ENCODE measurements at places on chromosomes 7 and 10.
A peak's percentile ranks its signal among the peaks of the same experiment; 100 is the strongest.

GRCh38 chr10:122703483-122704448 lies 4.1 kb upstream of the C10orf120 start:
- peak; percentile 37 for DNase-seq

- DNase-seq = no peak
Measured at GRCh38 chr10:91381257-91381891, 28.8 kb upstream of the HECTD2 start.

GRCh38 chr7:151366880-151367222 lies 25.2 kb downstream of the NUB1 start:
- DNase-seq = peak; percentile 50

- DNase-seq = no peak
Measured at GRCh38 chr7:3250725-3251124, 50.3 kb upstream of the SDK1 start.

DNA sequence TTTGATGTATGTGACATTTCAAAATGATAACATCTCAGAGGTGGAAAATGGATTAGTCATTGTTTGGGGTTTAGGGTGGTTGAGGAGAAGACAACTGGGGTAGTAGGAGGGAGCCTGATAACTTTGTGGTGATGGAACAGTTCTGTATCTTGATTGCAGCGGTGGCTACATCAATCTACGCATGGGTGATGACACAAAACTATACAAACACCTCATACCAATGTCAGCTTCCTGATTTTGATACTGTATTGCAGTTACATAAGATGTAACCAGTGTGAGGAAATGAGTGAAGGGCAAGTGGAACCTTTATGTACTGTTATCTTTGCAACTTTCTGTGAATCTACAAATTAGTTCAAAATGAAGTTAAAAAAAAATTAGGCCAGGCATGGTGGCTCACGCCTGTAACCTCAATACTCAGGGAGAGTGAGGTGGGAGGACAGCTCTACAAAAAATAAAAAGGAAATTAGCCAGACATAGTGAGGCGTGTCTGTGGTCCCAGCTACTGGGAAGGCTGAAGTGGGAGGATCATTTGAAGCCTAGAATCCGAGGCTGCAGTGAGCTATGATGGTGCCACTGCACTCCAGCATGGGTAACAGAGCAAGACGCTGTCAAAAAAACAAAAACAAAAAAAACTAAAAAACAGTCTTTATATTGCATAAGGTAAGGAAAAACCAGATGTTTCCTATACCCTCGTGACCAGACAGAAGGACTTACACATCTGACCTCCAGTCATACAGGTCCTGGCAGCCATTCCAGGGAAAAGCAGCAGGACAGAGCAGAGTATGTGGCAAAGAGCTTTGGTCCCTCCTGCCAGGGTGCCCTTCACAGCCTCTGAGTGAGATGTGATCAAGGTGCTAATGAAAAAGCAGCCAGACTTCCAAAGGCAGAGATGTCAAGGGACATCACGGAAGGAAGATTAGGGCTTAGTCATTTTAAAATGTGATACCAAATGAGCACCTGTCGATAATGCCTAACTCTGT lies 50.8 kb downstream of the CYTH3 start:
- peak; percentile 30 for DNase-seq

DNA sequence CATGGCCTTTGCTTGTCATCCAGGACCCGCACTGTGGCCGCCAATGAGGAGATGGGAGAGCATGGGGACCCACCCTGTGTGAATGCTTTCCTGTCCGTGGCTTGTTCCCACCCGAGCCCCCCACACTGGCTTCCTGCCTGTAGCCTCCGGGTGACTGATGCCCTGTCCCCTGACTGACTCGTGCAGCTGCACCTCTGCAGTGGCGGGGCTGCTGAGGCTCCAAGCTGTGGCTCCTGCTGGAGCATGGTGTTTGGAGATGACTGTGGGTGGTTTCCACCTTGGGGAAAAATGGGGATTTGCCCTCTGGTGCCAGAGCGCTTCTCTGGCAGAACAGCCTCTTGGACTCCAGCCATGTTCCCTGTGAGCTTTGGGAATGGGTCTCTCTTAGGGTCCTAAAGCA lies 2.1 kb downstream of the CAMK1D start:
- DNase-seq = no peak

DNA sequence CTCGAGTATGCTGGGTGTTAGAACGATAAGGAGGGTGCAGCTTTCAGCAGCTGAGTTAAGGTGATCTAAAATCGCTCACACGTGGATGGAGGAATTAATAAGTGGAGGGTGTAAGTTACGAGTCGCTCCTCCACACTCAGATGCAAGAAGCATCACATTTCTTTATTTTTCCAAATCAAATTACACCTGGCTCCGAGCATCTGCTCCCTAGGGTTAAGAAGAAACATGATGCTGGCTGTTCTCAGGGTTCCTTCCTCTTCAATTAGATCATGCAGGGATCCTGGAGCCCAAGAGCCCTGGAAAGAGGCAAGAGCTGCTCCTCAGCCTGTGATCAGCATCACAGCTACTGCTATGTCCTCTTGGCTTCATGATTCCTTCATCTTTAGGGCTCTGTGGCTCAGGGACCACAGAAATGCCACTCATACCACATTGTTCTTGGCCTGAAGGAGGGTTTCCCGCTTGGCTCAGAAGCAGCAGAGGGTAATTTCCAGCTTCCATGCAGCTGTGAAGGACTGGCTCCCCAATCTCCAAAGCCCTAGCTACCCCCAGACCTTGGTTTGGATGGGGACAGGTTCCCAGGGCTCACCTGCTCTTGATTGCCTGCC lies 235.9 kb upstream of the ZNF32 start:
- DNase-seq = no peak

DNA sequence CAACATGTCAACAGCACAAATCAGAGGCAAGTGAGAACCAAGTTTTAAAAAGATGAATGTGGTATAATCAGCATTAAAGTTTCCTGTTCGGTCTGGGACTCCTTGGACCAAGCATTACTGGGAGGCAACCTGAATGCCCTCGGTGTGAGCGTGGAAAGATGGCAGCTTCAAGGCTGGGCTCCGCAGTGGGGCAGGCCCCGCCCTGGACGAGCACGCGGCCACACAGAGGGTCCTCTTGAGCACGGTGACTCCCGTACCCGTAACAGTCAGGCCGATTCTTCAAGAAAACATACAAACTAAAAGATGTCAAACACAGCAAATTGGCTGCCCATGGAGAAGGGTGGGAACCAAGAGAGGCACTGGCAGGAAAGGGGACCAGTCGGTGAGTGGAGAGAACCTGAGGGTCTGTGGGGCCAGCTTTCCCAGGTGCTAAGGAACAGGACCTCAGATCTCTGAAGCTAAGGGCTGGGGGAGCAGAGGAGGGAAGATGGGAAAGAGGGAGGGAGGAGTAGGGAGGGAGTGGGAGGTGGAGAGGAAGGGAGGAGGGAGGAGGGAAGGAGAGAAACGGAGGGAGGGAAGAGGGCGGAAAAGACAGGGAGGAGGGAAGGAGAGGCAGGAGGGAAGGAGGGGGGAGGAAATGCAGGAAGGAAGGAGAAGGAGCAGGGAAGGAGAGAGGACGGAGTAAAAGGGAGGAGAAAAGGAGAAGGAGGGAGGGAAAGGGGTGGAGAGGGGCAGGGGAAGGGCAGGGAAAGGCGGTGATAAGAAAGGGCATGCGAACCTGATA lies 71.2 kb upstream of the FAM20C start:
- DNase-seq = no peak

DNA sequence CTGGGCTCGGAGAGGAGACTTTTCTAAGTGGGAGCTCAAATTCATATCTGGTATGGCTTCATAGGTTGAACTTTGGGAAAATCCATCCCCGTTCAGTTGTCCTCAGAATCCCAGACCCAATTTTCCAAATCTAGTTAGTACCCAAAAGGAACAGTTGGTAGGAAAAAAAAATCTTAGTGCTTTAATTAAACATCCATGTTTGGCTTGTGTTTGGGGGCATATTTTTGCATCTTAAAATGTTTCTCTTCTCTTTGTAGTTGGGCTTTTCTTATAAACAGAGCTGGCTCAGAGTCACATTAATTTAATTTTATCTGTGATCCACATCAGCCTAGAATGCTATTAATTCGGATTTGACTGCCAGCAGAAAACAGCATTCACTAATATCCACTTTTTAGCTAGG lies 165.9 kb downstream of the BUB3 start:
- DNase-seq = no peak

GRCh38 chr7:47565640-47566250 lies 16.2 kb downstream of the TNS3 start:
- no peak for DNase-seq

- DNase-seq = peak; percentile 7
Measured at GRCh38 chr7:52260046-52260665, 775.3 kb upstream of the POM121L12 start.

DNA sequence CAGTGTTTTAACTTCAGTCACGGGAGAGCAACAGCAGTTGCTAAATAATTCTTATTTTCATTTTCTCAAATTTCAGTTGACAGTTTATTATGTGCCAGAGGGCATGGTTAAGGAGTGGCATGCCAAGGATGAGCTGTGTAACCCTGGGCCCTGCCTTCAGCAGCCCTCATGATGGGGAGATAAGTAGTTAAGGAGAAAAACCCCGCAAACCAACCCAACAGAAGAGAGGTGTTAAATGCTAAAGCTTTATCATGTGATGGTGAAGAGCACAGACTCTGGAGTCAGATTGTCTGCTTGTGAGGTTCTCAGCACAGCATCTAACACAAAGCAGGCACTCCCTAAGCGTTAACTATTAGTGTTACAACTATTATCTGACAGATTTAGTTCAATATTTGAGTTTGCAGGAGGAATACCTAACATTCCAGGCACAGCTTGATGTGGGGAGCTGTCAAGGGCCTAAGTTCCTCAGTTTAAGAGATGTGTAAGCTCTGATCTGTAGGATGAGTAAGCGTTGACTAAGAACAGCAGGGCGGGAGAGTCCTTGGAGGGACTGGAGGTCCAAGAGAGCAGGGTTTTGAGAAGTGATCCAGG lies 29.6 kb downstream of the STAM start:
- DNase-seq = peak; percentile 89

GRCh38 chr7:109616551-109617069 lies 1046.9 kb downstream of the DNAJB9 start:
- DNase-seq = no peak

DNA sequence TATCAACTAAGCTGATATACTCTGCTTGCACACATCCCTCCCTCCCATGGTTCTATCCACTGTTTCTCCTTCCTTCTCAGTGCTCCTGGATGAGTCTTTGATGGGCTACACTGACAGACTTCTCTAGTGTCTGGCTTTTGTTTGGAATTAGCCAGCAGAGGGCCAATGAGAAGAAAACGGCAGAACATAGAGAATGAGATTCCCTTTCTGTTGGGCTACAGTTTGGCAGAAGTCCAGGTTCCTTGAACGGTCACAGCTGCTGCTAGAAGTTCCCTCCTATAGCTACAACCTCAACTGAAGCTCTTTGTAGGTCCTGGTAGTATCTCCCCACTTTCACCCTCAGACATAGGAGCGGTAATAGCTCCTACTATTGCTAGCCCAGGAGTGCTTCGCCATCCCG lies 251.1 kb upstream of the LRRN3 start:
- DNase-seq = peak; percentile 66

DNA sequence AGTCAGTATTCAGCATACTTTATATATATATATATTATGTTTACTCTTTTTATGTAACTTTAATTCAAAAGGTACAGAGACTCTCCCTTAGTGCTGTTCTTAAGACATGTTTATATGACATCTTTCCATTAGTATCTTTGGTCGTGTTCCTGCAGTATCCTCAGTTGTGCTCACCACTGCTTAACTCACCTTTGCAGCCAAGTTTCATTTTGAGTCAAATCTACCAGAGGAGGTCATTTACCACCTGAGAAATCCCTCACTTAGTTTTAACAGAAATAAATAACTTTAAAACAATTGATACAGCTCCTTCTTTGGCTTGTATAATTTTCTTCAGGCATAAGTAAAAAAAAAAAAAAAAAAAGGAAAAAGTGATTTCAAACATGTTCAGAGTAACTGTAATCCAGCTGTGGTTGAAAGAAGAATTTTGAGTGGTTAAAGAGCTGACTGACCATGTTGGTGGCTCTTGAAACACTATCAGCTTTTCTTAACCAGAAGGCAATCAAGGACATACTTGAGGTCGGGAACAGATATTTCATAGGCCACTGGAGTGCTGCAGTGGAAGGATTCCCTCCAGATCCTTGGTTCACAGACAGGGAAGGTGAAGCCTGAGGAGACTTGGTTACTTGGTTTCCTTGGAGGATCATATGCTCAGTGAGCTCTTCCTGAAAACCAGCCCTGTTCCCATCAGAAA lies 116.8 kb downstream of the AUTS2 start:
- DNase-seq = no peak

DNA sequence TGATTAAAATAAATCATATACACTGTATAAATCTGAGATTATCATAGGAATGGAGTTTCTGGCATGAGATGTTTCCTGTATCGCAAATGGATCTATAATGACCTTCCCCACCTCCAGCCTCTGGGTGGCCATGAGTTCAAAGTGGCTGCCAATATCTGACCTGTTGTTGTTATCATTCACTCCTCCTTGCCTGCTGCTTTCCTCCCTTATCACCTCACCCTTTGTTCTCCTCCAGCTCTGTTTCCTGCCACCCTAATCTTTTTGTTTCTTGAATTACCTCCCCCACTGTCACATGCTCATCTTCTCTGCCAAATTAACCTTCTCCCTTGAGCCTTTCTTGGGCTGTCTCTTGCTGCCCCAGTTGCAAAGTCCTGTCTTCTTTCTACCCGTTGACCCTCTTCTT lies 12.0 kb downstream of the SCD start:
- no peak for DNase-seq

GRCh38 chr7:50610521-50611277 lies 45.5 kb upstream of the DDC start:
- DNase-seq = no peak

DNA sequence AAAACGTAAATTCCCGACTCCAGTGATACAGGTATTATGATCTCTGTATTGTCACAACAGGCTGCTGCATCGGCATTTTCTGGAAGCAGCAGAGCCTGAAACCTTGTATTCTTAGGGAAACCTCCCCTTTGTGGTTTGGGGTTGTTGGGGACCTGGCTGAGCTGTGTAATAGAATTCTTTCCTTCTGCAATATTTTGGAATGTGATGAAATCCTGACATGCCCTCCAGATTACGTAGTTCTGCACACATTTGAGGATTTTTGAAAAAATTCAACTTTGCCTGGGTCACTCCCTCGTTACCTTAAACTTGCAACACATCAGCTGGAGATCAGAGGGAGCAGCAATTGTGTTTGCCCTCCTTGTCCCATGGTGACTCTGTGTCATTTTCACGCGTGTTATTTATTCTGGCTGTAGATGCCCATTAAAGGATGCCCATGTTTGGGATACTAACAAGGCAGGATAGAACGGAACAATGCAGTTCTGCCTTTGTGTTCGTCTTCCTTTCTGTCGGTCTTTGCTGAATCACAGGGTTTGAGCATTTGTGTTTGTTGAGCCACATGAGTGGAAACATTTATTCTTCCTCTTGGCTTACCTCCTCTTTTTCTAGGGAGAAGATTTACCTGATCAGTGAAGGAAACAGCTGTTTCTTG lies 181.7 kb downstream of the TCF7L2 start:
- peak; percentile 78 for DNase-seq

- no peak for DNase-seq
Measured at GRCh38 chr7:38548605-38549004, 82.6 kb downstream of the AMPH start.

GRCh38 chr10:115947104-115947503 lies 325.9 kb downstream of the GFRA1 start:
- no peak for DNase-seq

- DNase-seq = peak; percentile 55
Measured at GRCh38 chr10:119871881-119872609, 598 bp downstream of the MCMBP start.

- DNase-seq = no peak
Measured at GRCh38 chr7:138491612-138492386, 31.7 kb downstream of the TRIM24 start.

GRCh38 chr10:98209441-98209840 lies 58.6 kb downstream of the LOXL4 start:
- DNase-seq = no peak

Measured in mesenchymal stem cell (in vitro differentiated cells and primary cell).